ENCODE measurements at places on chromosomes 13 and 19.
A peak's percentile ranks its signal among the peaks of the same experiment; 100 is the strongest.

DNA sequence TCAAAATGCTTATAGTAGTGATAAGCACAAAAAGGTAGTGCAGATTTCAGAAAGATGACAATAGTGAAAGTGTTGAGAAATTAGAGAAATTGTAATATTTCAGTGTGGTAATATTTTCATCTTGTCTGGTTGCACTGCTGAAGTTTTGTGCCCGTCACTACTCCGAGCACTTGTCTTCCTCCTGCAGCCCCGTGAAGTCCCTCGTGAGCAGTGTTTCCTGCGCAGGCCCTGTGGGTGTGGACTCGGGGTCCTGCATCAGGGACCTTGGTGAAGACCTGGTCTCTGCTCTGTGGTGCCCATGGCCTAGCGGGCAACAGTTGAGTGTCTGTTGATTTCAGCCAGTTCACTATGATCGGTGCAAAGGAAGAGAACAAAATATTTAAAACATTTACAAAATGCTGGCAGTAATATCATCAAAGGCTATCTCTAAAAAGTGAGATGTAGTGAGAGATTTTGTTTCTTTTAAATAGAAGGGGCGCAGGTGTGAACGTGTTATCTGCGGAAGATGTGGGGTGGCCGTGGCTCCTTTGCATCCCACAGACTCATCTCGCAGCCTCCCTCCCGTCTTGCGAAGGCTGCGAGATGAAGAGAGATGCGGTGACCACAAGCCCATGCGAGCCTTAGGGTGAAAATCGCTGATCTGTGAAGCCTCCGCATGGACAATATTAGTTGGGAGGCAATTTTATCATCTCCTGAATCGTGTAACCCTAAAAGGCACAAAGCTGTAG is 27.7 kb upstream of the DCUN1D2 start:
- DNase-seq, result no peak

GRCh38 chr19:36377541-36378178 is 1.3 kb downstream of the ZFP14 start:
- no peak for DNase-seq

- no peak for DNase-seq
Measured at GRCh38 chr13:77328819-77329132, 1.9 kb upstream of the MYCBP2 start.

- no peak for DNase-seq
Measured at GRCh38 chr19:3087769-3088168, 6.4 kb upstream of the GNA11 start.

GRCh38 chr19:56969759-56970178 is 129.2 kb upstream of the PEG3 start:
- no peak for DNase-seq

GRCh38 chr13:31427151-31428100 is 227.7 kb downstream of the B3GLCT start:
- no peak for DNase-seq

- no peak for DNase-seq
Measured at GRCh38 chr19:56942756-56943155, 102.2 kb upstream of the PEG3 start.

- DNase-seq, result no peak
Measured at GRCh38 chr13:51976423-51976822, 34.8 kb downstream of the ATP7B start.

DNA sequence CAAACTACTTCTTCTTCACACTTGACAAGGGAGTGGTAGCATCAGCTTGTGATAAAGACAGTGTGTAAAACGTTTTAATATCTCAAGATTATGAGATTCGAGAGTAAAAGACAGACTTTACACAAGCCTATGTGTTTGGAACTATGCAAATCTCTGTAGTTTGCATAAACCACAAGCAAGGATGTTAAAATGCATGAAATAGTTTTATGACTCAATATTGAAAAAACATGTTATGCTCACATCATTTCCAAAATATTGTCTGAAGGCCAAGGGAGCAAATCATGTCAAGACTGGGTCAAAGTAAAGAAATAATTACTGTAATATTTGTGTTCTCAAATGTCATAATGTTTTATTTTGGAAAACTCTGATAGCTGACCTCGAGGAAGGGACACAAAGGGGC is 316.8 kb upstream of the KLF12 start:
- no peak for DNase-seq

GRCh38 chr19:3916033-3916432 is 16.8 kb upstream of the NMRK2 start:
- DNase-seq, result no peak

DNA sequence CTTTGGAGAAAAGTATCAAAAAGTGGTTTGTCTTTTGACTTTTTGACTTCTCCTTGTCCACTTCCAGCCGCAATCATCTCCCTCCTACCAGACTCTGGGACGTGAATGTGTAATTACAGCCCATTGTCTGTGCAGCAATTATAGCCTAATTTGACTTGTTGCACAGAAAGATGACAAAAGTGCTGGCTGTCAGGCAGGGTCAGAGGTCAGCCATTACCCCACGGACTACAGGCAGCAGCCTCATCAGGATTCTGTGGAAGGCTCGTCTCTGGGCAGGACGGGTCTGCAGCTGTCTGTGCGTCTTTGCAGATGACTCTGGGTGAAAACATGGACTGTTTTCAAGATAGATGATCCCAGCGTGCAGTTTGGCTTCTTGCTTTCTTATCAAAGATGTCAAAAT is 102.2 kb upstream of the EDNRB start:
- peak; percentile 67 for DNase-seq

DNA sequence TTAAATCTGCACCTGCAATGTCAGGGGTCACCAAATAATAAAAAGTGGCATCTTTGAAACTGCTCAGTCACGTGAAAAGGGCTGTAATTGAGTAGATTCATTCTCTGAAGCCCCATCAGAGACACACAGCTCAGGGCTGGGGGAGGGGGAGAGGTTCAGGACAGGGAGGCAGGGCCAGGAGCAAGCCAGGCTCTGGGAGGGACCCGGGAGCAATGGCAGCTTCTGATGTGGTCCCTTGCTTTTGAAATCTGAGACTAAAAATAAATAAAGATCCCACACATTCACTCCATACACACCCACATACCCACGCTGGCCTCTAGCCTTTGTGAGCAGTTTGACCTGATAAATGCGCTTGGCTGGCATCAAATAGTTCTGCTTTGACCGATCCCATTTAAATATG is 32.8 kb downstream of the GSX1 start:
- no peak for DNase-seq

- no peak for DNase-seq
Measured at GRCh38 chr13:40376296-40376849, 290.1 kb downstream of the FOXO1 start.

GRCh38 chr19:43605875-43606568 is 5.9 kb upstream of the SRRM5 start:
- no peak for DNase-seq

GRCh38 chr13:78636495-78636894 is 22.5 kb downstream of the OBI1 start:
- no peak for DNase-seq

DNA sequence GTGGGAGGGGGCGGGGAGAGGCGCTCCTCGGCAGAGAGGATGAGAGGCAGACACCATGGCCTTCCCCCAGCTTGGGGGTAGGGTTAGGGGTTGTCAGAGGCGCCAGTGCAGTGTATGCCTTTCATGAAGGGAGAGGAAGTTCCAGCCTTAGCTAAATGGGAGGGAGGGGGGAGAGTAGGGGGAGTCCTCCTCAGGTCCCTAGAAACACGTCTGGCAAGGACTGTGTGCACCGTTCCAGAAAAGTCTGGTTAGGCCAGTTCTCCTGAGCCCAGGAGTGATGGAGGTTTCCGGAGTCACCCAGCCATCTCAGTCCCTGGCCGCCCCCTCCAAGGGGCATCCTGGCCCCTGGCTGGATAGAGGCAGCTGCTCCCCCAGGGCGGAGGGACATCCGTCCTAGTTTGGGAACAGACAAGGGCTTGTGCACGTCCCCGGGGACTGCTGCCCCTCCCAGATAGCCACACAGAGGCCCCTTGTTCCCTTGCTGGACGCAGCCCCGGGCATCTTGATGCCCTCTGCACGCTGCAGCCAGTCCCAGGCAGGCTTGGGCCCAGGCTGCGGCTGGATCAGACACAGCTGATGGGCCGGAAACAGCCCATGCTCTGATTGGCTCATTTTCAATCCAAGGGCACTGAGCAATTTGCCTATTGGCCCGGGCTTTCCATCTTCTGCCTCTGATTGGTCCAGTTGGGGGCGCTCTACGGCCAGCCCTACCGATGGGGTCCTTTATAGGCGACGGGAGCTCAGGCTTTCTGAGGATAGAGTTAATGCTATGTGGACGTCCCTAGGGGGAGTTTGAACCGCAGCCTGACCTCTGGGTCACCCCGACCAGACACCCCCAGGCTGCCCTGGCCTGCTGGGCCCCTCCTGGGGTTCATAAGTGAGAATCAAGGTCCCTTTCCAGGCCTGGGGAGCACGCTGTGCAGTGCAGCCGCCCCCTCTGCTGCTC is 3.8 kb downstream of the S1PR2 start:
- no peak for DNase-seq

DNA sequence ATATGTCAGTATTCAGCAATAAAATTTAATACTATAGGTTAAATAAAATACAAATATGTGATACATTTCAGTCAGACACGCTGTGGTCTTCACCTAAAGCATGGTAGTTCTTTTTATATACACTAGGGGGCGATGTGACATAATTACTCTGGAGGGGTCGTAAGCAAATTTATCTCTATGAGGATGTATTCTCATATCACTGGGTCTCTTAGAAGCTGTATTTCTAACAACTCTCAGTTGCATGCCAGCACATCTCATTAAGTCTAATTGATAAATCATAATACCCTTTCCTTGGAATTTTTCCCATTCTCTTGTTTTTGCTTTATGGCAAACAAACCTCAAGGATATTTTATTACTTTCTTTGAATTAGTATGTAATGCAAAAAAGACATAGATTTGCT is 3.9 kb upstream of the PCDH17 start:
- peak; percentile 49 for DNase-seq

DNA sequence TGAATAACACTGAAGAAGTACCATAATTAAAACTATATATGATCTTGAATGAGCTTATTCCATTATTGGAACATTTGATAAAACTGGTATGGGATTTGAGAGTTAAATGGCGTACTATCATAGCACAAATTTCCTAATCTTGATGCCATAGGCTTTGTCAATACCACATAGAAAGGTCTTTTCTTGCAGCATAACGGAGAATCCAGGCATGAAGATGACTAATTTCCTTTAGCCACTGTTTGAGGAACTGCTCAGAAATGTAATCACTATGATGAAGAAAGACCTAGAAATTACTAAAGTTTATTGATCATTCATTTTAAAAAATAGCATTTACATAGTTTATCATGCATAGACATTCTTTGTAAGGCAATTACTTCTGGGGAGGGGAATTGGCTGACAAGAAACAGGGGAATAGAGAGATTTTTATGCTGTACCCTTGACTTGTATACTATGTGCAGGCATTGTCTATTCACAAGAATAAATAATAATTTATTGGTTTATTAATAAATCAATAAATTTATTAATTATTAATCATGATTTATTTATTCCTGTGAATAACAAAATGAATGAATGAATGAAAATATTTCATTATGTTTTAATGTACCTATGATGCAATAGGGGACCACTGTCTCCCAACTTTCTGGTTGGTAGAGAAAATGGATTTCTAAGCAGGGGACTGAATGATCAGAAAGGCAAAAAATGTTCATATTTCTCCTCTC is 2676.6 kb downstream of the PCDH9 start:
- no peak for DNase-seq

GRCh38 chr13:25602176-25602575 is 230.4 kb downstream of the ATP8A2 start:
- no peak for DNase-seq

GRCh38 chr13:107018285-107018684 is 450.3 kb upstream of the ARGLU1 start:
- no peak for DNase-seq

DNA sequence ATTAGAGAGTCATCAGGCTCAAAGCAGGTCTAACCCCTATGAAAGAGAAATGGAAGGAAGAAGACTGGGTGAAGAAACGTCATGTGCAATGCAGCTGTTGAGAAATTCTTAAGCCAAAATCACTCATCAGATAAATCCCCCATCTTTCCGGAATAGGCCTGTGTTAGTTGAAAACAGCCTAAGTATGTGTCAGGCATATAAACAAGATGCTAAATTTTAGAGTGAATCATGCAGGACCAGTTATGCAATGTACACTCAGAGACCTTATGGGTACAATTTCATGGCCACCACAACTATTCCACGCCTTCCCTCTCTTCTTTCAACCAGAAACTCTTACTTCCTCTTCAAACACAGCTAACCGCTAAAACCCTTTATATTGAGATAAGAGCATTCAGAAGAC is 717.7 kb upstream of the ATXN8OS start:
- no peak for DNase-seq

DNA sequence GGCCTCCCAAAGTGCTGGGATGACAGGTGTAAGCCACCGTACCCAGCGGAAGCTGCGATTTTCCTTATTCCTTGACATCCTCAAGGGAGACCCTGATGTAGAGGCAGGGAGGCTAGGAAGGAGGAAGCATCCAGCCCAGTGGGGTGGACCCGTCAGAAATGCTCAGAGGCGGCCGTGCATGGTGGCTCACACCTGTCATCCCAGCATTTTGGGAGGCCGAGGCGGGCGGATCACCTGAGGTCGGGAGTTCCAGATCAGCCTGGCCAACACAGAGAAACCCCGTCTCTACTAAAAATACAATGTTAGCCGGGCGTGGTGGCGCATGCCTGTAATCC is 11.6 kb downstream of the GZMM start:
- DNase-seq, result no peak

GRCh38 chr19:3201911-3202310 is 16.2 kb downstream of the NCLN start:
- DNase-seq, result no peak

- DNase-seq, result no peak
Measured at GRCh38 chr13:108929532-108930206, 300.3 kb downstream of the MYO16 start.

- DNase-seq, result peak; percentile 45
Measured at GRCh38 chr19:53865918-53866864, 1.5 kb upstream of the MYADM start.

- peak; percentile 58 for DNase-seq
Measured at GRCh38 chr13:30334663-30335386, 27.5 kb upstream of the KATNAL1 start.

DNA sequence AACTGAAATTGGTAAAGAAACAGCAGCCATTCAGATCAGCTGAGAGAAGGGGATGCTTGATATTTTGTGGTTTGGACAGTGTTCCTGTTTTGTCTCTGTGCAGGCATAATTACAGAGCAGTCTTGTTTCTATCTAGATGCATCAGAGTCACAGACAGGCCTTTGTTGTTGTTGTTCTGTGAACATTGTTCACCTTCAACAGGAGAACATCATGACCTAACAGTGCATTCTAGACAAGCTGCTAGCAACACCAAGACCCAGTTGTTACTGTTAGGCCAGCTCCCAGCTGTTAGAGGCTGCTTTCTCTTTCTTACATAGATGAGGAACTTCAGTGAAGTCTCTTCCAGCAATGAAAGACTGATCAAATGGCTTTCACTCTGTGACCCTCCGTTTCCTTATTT is 8.5 kb upstream of the LSR start:
- DNase-seq, result no peak

- DNase-seq, result no peak
Measured at GRCh38 chr13:70424428-70424827, 316.2 kb upstream of the KLHL1 start.

- no peak for DNase-seq
Measured at GRCh38 chr19:27742041-27742440, 1470.9 kb downstream of the UQCRFS1 start.

GRCh38 chr13:64413529-64413928 is 2816.6 kb downstream of the PCDH9 start:
- no peak for DNase-seq
